ENCODE measurements at places on chromosomes 1 and 21.

GRCh38 chr1:61156576-61157467 lies 74.5 kb downstream of the NFIA start:
- DNase-seq = no peak

GRCh38 chr1:167492481-167492910 lies 25.8 kb downstream of the CD247 start:
- no peak for DNase-seq

DNA sequence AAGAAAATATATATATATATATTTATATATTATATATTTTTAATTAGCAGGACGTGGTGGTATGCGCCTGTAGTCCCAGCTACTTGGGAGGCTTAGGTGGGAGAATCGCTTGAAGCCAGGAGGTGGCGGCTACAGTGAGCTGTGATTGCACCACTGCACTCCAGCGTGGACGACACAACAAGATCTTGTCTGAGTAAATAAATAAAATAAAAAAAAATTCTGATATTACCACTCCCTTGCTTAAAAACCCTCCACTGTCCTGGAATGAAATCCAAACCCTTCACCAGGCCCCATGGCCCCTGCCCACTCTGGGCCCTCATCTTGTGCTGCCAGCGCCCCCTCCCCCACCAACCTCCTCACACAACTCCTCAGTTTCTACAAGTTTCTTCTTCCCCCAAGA lies 1.7 kb upstream of the ECE1 start:
- no peak for DNase-seq

- DNase-seq = no peak
These were observed 92.6 kb upstream of the CASZ1 start for GRCh38 chr1:10888791-10889649.

DNA sequence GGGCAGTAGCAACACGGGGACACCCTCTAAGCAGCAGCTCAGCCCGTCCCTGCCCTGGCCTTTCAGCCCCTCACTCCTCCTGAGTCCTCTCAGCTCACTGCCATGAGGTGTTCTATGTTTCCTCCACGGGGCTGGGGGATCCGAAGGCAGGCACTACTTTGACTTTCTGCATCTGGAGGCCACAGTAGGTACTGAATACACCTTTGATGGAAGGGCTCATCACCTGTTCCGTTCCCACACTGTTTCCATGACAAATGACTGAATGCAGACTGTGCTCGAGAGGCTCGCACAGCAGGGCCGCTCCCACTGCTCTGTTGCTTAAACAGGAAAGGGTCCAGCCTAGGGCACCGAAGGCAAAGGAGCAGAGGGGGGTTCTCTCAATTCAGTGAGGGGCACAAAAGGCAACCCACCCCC lies 77.6 kb upstream of the DNAH14 start:
- no peak for DNase-seq

DNA sequence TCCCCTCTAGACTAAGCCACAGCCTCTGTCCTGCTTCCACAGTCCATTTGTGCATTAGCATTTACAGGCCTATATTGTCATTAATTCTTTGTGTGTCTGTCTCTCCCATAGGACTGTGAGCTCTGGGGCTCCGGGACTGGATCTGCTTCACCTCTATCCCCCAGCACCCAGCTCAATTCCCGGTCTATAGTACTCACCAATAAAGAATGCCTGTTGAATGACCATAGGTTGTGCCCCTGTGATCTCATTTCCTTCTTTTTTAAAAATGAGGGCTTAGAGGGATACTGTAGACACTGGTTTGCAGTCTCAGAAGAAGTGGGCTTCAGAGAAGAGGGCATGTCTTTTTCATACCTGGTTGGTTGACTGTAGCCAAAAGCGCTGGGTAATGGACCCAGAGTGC lies 8.8 kb upstream of the POU3F1 start:
- DNase-seq = no peak

- peak; percentile 32 for DNase-seq
These were observed 13.2 kb downstream of the SYT2 start for GRCh38 chr1:202697038-202697437.

GRCh38 chr1:84298684-84299535 lies 2.6 kb upstream of the SAMD13 start:
- DNase-seq = peak; percentile 27

DNA sequence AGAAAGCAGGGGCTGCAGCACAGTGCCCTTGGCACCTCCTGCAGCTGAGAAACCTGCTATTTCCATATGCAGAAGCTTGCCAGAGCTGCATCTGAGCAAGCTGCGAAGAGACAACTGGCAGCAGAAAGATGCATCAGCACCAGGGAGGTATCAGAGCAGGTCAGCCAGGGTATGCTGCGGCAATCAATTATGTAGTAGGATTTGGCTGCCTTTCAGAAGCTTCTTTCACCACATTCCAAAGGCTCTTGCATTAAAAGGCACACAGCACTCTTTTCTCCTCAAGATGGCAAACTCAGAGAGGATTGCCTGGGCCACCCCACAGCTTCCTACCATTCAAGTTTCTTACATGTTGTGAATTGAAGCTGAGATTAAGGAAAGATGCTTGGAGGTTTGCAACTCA lies 47.6 kb upstream of the RAP1A start:
- DNase-seq = no peak

DNA sequence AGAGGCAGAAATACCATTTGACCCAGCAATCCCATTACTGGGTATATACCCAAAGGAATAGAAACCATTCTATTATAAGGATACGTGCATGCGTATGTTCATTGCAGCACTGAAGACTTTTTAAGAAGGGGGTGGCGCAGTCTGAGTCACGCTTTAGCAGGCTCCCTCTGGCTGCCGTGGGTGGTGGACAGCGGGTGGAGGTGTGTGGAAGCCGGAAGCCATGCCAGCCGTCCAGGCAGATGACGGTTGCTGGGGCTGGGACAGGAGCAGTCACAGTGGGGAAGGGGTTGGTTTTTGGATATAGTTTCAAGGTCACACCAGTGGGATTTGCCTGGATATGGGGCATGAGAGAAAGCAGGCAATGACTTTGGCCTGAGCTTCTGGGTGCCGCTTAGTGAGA lies 270.5 kb downstream of the GRIK3 start:
- no peak for DNase-seq

DNA sequence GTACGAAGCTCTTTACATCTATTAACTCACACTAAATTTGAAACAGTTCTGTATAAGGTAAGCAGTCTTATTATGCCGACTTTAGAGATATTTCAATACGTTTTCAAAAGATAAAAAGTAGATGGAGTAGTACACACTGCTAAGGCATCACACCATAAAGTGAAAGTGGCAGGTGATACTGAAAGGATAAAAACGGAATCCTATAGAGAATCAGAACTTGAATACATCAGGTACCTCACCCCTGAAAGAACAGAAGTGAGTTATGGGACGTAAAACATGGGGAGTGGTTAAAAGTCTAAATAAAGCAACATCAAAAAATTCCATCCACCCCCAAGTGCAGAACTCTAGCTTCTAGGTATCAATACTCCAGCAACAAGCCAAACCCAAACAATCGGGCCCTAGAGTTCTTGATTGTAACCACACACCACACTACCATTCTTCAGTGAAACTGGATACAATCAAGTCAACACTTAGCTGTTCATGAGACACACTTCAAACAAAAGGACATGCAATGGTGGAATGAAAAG lies 142.6 kb downstream of the SMYD3 start:
- DNase-seq = no peak

DNA sequence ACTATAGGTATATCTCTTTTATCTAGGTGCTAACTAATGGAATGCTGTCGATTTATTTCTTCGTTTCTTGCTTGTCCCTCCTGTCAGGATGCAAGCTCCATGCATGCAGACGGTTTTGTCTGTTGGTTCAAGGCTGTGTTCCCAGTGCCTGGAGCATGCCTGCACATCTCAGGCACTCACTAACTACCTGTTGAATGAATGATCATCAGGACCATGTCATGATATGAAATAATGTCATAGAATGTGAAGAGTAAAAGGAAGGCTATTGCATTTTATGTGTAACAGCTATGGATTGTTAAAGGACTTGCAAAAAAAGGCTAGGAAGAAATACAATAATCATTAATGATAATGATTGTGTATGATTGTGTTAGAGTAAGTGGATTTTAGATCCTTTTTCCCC lies 4.2 kb downstream of the GPR25 start:
- no peak for DNase-seq

- DNase-seq = no peak
These were observed 450 bp downstream of the SDE2 start for GRCh38 chr1:225998560-225999226.

DNA sequence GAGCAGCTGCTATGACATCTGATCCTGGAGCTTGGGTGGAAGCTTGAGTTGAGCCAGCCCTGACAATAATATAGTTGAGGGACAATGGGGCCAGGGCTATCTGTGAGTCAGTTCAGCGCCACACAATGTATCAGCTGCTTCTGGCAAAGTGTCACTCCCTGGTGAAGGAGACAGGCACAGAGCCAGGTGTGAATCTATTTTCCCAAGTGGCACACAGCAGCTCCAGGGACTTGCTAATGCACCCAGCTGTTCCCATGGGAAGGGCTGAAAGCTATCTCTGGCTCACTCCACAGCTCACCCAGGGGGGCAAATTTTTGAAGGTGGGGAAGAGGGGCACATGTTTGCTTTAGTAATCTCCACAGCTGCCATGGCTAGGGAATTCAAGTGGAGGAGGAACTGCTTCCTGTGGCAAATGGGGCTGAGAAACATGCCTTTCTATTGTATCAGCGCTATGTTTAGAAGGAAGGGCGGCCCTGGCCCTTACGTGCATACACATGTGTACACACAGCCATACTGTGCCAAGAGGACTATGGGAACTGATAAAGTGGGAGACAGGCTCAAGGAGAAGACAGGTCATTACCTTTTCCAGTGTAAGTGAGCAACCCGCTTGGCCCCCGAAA lies 2.2 kb downstream of the CYB5R1 start:
- peak; percentile 89 for DNase-seq

DNA sequence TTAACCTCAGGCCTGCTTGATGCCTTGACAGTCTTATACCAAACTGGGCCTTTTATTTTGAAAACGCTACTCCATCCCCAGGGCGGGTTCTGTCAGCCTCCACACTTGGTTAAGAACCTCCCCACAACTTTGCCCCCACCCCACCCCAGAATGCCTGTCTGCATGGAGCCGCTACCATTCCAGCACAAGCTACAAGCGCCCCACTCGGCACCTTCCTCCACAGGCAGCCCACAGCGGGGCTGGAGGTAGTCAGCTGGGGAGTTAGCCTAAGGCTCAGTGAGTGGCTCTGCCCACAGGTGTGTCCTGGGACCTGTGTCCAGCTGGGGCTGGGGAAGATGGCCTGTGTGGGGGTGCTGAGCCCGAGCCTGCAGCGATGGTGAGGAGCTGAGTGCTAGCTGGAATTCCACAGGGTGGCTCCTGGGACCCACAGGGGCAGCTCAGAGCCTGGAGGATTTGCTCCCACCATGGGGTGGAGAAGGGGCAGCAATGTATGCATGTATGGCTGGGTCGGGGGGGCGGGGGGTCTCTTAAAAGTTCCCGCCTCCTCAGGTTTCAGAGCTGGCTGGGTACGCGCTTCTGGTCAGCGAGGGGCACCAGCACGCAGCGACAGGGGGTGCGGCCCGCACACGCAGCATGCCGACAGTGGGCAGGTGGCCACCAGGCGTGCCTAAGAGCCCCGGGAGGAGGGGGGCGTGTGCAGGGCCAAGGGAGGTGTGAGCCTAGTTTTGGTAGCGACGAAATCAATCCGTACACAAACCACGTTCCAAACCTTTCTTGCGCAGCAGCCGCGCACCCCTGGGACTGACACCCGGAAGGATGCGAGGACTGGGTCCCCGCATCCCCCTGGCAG lies 917 bp downstream of the ETNK2 start:
- no peak for DNase-seq

GRCh38 chr1:84283381-84283780 lies 18.1 kb upstream of the SAMD13 start:
- DNase-seq = no peak

GRCh38 chr1:204885288-204885711 lies 14.6 kb downstream of the NFASC start:
- no peak for DNase-seq

DNA sequence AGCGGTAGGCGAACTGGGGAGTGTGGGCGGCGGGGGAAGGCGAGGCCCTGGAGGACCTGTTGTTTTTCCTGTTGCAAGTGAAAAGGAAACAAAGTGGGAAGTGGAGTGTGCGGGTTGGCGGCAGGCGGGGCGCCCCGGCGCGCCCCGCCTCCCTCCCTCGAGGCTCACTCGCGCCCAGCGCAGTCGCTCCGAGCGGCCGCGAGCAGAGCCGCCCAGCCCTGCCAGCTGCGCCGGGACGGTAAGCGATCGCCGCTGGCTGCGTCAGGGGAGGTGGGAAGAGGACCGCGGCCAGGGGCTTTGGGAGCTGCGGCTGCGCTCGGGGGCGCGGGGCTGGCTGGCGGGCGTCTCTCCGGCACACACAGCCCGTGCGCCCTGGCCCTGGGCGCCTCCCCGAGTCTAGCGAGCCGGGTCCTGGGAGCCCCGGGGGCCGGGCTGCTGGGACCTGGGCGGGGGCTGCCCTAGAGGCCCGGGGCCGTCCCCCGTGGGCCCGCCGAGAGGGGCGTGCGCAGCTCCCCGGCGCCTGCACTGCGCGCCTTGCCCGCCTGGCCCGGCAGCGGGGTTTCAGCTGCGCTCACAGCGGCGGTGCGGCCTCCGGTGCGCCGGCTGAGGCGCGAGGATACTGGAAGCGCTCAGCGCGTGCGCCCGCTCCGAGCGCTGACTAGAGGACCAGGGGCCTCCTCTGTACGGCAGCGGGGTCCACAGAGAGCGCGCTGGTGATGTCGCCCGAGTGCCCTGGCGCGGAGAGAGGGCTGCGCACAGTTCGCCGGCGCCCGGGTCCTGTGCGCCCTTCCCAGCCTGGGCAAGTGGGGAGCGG lies at the start of gene PIK3CD:
Gene PIK3CD (plus strand): TSS at position 167 of the 814 bp plus-strand sequence. CDS start 58,725 bp downstream, outside the sequence.
- DNase-seq = no peak

GRCh38 chr1:90475631-90476030 lies 241.5 kb downstream of the BARHL2 start:
- DNase-seq = no peak

- no peak for DNase-seq
These were observed 32.4 kb downstream of the ZBTB17 start for GRCh38 chr1:15943328-15943991.

- DNase-seq = no peak
These were observed 336.3 kb downstream of the PBX1 start for GRCh38 chr1:164895026-164895912.

GRCh38 chr1:37556712-37557196 lies at the start of gene DNALI1:
DNALI1 (plus strand) TSS chr1:37556940; CDS start chr1:37556995, 55 bp downstream.
- peak; percentile 77 for DNase-seq

DNA sequence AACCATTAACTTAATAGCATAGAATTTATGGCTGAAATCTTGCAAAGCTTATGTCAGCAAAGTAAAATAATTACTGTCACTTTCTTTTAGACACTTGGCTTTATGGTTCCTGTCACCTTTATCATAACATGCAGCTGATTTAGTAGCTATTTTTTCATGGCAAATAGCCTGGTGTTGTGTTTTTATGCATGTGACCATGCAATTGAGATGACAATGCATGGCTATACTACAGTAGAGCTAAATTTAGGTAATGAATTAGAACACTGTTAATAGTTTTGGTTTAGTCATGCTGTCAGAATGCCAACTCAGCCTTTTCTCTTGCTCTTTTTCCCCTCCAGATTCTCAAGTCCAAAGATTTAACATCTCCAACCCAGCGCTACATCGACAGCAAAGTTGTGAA lies 88.6 kb downstream of the TGFB2 start:
- DNase-seq = no peak

- no peak for DNase-seq
These were observed 11.2 kb upstream of the HMGB4 start for GRCh38 chr1:33852711-33853110.

- no peak for DNase-seq
These were observed 72.9 kb downstream of the AGPAT3 start for GRCh38 chr21:43937891-43938309.

All from SHP77 (cell line).